ENCODE measurements at places on chromosomes 5 and 9.

DNA sequence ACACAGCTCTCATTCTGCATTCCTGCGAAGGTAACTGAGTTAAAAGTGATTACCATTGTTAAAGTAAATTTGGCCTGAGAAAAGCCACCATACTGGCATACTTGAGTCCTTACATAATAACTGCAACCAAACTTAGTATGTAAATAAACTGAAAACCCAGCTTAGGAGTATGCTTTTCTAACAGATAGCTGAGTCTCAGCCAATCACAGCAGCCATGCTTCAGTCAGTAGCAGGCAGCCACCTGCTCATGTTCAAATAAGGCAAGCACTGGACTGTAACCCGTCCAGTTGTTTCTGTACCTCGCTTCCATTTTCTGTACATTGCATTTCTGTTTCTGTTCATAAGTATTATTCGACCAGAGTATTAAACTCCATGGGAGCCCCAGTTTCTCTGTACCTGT, 58.6 kb downstream of the GCNT4 start:
- no peak for DNase-seq

DNA sequence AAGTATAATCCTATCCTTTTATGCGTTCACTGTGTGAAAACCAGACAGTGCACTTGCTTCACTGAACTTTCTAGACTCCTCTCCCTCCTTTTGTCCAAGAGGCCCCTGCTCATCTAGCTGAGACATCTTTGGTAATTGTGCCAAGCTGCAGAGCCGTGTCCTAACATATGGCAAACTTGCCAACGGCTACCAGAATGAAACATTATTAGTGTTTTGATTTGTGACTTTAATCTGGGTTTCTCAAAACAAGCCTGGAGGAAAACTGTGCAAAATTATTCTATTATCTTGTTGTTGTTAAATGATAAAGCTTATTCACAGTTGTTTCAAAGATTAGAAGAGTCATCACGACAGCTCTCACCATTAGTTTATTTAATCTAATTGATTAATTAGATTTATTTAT, 79.0 kb upstream of the RETREG1 start:
- DNase-seq: no peak

DNA sequence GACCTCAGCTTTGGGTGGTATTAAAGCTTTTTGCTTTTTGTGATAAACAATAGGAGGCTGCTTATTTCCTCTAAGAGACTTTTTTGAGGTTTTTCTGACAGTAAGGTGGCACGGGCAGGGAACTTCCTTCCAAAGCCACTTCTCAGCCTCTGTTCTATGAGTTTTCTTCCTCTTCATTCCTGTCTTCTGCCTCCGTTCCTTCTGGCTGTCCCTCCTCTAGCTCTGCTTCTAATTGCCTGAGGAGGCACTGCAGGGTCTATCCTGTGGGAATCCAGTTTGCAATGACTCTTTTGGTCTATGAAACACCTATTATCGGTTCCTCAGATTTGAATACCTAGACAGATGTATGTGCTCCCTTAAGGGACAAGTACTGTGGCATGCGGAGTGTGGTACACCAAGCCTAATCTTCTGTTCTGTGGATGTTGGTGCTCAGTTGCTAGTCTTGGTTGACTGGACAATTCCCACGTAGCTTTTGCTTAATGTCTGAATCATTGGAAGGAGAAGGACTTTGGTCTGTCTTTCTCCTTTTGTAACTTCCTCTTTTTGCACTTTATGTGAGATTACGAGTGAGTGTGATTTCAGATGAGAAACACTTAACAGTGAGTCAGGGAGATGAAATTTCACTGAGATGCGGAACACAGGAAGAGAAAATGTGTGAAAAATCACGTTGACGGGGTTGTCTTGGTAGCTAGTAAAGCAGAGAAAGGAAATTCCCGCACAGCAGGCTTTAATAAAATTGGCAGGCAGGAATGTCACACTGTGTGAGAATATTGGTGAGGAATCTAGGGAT, 305.2 kb downstream of the EFNA5 start:
- no peak for DNase-seq

GRCh38 chr9:86352440-86353077, 1.7 kb downstream of the TUT7 start:
- no peak for DNase-seq

DNA sequence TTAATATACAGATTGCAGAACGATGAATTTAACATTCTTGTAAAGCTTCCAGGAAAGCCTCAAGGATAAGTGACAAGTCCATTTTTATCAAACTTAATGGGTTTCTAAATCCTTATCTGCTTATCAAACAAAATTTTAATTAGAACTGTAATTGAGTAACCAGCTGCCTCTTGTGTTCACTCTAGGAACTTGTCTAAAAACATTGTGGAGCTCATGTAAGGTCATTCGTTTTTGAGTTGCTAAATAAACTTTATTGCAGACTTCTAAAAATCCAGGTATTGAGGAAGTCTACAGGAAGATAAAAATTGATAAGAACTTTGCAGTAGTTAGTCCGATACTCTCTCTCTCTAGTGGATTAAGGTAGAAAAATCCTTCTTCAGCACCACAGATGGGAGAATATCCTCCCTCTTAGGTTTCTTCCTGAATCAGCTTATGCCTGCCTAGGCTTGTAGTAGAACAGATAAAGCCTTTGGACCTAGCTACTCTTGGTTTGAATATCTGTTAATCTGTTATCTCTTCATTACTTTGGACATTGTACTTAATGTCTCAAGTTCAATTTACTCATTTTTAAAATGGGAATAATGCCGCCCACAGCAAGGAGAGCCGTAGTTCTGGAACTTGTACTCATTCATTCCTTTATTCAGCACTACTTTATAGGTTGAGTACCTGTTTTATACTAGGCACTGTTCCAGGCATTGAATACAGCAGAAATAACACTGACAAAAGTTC, 60.0 kb upstream of the DHFR start:
- no peak for DNase-seq

GRCh38 chr5:141695627-141696215, 13.7 kb upstream of the ARAP3 start:
- DNase-seq: no peak

GRCh38 chr9:35771075-35771433, 17.0 kb upstream of the MSMP start:
- no peak for DNase-seq

DNA sequence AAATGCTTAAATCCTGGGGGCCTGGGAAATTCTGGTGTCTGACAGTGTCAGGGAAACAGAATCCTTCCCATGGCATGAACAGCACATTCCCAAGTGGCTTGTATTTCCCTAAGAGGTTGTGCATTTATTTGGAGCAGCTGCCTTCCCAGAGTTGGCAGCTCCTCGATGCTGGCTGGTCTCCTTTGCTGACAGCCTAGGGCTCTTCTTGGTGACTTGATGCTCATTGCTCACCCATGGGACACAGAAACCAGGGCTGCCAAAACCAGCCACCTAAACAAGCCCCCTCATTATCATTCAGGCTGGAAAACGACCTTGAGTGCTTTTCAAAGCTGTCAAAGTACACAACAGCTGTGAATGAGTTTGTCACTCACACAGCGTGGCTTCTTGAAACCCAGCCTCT, 24.2 kb downstream of the ENHO start:
- DNase-seq: no peak

DNA sequence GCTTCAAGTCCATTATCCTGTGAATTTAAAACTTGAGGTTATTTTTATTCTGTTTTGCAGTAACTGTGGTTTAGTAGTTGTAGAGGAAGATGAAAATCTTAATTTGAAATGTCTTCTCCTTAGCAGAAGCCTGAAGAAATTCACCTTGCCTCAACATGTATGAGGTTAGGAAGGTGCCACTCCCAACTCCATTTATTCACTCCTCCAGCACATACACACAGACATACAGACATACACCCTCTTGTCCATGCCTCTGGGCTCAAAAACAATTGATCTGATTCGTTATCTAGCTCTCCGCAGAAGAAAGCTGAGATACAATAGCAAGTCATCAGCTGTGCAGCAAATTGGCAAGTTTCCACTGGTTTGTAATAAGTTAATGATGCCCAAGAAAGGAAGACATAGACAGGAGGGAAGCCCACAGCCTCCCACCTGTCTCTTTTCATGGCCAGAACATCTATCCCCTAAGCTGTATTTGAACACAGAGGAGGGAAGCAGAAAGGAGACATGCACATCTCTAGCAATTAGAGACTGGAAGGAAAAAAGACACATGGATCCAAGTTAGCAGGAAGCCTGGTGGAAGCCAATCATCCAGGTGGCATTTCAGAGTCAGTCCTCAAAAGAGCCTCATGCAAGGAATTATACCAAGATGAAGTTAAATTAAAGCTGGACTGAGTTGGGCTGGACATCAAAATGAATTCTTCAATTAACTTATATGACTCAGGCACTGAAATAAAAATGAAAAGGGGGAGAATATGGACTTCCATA, 257.9 kb downstream of the ASTN2 start:
- no peak for DNase-seq

GRCh38 chr5:14469551-14470377, 111.8 kb upstream of the OTULINL start:
- DNase-seq: no peak

DNA sequence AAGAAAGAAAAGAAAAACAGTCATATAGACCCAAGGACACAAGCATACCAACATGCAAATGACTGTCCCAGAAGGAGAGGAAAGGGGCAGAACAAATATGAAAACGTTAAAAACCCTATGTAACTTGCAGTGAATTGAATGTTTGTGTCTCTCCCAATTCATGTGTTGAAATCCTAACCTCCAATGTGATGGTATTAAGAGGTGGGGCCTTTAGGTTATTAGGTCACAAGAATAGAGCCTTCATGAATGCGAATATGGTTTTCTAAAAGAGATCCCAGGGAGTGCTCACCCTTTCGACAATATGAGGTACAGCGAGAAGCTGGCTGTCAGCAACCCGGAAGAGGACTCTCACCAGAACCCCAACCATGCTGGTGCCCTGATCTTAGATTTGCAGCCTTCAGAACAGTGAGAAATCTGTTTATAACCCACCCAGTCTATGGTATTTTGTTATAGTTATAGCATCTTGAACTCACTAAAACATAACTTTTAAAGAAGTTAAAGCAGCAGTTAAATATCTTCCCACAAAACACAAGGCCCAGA, 14.0 kb downstream of the HNRNPAB start:
- DNase-seq: no peak

- DNase-seq: no peak
Observed at GRCh38 chr5:90131383-90132133, 278.0 kb downstream of the CETN3 start.

DNA sequence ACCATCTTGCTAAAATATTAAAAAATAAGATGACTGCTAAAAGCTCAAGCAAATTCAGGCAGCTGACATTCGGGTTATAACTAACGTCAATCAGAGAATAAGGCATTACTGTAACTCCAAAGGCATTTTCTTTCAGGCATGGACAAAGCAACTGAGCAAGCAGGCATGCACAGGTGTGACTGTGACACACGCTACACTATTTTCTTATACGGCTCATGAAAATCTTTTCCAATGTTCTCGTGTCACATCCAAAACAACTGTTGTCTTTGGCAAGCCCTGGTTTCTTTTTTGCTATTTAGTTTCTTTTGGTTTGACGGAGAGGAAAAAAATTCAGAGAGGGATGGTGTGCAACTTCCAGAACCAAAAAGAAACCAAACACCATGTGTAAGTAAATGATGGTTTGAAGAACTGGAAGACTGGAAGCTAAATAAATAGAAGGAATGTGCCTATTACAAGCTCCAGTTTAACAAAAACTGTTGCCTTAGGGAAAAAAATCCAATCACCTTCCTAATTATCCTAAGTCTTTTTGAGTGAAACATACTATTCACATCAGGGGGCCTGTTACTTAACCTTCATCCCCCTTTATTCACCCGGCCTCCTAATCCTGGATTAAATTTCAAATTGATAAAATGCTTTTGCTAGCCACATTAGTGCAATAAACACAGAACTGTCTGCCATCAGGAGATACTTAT, 277.6 kb downstream of the PSAT1 start:
- DNase-seq: no peak

DNA sequence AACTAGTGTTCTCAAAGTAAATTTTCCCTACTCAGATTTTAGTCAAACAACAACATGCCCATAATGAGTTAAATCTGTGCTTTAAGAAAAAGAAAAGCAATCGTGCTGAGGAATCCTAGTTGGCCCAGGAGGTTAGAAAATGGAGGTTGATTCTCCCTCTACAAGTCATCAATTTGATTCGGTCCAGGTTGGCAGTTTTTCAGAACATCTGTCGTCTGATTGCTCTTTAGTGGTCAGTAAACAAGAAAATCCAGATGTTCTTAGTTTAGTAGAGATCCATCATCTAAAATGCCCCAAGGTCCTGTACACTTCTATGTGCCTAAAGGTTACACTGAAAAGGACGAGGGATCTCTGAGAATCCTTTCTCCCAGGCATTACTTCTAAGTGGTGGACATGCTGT, 659.2 kb downstream of the MTRR start:
- no peak for DNase-seq

DNA sequence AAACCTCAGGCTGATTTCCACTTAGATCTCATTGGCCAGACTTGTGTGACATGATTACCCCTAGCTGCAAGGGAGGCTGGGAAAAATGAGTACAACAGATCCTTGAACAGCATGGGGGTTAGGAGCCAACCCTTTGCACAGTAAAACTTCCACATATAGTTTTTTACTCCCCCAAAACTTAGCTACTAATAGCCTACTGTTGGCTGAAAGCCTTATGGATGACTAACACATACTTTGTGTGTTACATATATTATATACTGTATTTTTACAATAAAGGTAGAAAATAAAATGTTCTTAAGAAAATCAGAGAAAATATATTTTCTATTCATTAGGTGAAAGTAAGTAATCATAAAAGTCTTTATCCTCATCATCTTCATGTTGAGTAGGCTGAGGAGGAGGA, 217.4 kb downstream of the NMUR2 start:
- DNase-seq: no peak

DNA sequence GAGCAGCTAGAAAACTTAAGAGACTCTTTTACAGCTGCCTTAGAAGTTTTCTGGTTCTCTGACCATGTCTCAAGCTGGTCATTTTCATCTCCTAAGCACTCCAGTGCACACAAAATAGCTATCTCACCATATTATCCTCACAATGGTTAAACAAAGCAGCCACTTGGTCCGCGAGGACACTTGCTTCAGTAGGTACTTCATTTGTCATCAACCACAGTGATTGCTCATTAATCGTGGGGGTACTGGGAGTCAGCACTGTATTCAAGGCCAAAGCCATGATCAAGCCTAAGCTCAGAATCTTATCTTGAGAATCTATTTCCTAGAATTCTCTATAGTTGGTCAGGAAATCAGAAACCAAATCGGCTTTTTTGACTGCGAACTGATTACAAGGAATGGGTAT, 2.9 kb downstream of the ARL14EPL start:
- DNase-seq: no peak

DNA sequence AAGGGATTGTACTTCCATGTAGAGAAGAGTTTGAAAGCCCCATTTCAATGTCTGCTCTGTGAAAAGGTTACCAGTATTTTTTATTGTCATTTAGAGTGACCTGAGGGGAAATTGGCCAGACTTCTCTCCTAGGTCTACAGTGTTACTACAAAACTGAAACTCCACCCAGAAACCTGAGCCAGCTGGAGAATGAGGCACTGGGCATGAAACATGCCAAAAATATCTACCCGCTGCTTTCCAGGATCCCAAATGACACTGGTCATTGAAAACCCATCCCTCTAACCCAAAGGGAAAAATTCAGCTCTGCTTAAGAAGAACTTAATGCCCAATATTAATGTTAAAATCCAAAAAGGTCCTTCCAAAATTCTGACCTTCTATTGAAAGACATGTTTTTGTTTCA, 99.2 kb upstream of the TRIM32 start:
- DNase-seq: no peak
